ENCODE measurements at places on chromosomes 13 and 19.

- DNase-seq, result no peak
These were observed 102.4 kb upstream of the CSNK1A1L start for GRCh38 chr13:37207691-37208451.

- DNase-seq, result no peak
These were observed 332.4 kb downstream of the DNAJC15 start for GRCh38 chr13:43355774-43356173.

GRCh38 chr19:45613926-45614725, 12.1 kb upstream of the GPR4 start:
- DNase-seq, result no peak

GRCh38 chr19:33273881-33274662, 28.3 kb downstream of the CEBPA start:
- DNase-seq, result no peak

DNA sequence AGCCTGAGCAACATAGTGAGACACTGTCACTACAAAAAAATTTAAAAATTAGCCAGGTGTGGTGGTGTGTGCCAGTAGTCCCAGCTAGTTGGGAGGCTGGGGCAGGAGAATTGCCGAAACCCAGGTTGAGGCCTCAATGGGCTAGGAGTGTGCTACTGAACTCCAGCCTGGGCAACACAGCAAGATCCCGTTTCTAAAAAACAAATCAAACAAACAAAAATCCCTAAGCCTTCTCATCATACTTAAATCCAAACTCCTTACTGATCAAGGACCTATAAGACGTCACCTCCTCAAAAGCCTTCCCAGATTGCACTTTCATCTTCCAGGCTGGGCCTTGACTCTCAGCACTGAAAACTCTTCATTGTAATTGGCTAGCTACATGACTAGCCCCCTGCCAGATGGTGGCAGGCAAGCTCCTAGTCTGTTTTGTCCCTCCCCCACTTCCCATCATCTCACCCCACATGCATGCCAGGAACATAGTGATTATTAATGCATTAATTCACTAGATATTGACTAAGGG, 17.5 kb upstream of the NANOS3 start:
- DNase-seq, result no peak
